ENCODE measurements at places on chromosomes 4 and X.
A peak's percentile ranks its signal among the peaks of the same experiment; 100 is the strongest.

GRCh38 chr4:1041936-1042330 is 30.5 kb downstream of the FGFRL1 start:
- no peak for DNase-seq

DNA sequence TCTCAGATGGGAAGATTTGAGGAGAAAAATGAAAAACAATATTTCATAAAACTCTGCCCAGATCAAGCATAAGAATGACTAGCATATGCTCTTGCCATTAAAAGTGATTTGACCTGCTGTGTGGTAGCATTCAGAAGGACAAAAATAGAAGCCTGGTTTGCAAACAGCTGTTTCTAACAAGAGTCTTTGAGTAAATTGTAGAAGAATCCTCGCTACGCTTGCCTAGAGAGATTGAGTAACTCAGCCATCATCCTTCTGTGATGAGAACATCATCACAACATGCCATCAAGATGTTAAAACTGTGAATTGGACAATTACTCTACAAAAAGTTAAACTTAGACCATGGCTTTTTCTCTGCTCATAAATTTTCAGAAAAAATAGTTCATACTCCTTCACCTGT is 168.9 kb upstream of the PUDP start:
- DNase-seq, result peak; percentile 54

GRCh38 chrX:31178064-31178768 is 106.4 kb upstream of the FTHL17 start:
- DNase-seq, result no peak

DNA sequence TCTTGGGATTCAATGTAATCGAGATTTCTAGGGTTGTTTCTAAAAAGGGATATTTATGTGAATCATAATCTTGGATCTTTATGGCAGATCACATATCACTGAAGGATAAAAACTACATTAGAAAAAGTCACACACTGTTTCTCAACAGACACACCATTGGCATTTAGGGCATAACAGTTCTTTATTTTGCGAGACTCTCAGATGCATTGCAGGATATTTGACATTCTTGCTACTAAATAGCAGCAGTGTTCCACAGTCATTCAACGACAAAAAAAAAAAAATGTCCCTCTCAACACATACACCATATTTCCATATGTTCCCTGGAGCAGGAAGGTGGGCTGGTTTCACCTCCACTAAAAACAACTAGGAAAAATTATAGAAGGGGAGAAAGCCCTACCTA is 243.4 kb upstream of the PCDH18 start:
- DNase-seq, result no peak

GRCh38 chr4:81905971-81906370 is 434.3 kb upstream of the RASGEF1B start:
- no peak for DNase-seq

GRCh38 chr4:6221851-6222760 is 21.8 kb upstream of the JAKMIP1 start:
- no peak for DNase-seq

- no peak for DNase-seq
Observed at GRCh38 chr4:57078685-57079521, 31.3 kb downstream of the IGFBP7 start.

- no peak for DNase-seq
Observed at GRCh38 chr4:173332021-173332487, 2.1 kb downstream of the HMGB2 start.

DNA sequence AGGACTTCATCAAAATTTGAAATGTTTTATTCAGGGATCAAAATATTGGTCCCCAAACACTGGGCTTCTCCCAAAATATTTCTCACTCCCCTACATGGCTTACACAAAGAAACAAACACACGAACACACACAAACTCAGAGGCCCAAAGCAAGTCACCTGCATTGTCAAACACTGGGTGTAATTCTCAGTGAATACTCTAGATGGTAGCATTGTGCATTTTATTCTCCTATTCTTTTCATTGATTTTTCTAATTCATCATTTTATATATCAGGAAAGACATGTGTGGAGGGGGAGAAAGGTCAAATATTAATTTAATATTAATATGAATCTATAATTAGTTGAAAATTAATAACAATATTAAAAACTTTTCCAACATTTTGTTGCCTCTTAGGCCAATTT is 72.3 kb upstream of the TNMD start:
- DNase-seq, result no peak

GRCh38 chrX:72105436-72105835 is 26.3 kb downstream of the RTL5 start:
- DNase-seq, result no peak

- no peak for DNase-seq
Observed at GRCh38 chr4:116949856-116950255, 135.5 kb downstream of the TRAM1L1 start.

- DNase-seq, result no peak
Observed at GRCh38 chrX:119407681-119408080, 8.5 kb downstream of the SLC25A43 start.

GRCh38 chr4:102667001-102667400 is 93.8 kb downstream of the MANBA start:
- DNase-seq, result no peak

- DNase-seq, result peak; percentile 93
Observed at GRCh38 chr4:169337510-169337909, 66.8 kb upstream of the SH3RF1 start.

GRCh38 chrX:115021121-115021520 is 3.7 kb upstream of the IL13RA2 start:
- no peak for DNase-seq

- DNase-seq, result no peak
Observed at GRCh38 chr4:10694151-10694827, 9.7 kb upstream of the CLNK start.

DNA sequence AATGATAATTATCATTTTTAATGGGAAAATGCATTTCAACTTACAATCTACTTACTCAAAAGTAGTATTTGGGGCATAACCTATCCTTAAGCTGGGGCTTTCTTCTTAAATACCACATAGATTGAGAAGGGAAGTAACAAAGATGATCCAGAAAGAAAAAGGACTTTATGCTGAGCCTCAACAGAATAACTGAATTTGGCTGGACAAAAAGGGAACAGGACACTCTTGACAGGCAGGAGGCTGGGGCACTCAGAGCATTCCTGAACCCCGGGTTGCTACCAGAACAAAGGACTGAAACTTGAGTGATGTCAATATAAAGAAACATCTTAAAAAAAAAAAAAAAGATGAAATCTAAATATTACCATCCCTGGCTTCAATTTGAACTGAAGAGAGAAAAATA is 23.9 kb downstream of the RELL1 start:
- DNase-seq, result no peak

DNA sequence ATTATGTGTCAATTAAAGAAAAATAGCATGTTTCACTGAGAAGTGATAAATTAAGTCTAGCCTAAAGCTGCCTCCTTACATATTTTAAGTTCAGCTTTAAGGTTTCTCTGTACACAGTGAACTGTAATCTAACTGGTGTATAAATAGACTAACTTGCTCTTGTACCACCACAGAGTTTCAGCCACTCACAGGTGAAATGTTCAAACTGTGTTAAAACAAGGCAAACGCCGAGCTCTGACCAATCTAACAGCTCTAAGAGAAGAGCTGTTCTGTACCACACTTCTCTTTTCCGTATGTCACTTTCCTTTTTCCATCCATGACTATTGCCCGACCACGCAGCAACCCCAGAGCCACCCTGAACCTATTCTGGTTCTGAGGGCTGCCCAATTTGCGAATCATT is 64.5 kb downstream of the DCHS2 start:
- no peak for DNase-seq

GRCh38 chrX:9352694-9353411 is 112.0 kb upstream of the TBL1X start:
- DNase-seq, result peak; percentile 63

DNA sequence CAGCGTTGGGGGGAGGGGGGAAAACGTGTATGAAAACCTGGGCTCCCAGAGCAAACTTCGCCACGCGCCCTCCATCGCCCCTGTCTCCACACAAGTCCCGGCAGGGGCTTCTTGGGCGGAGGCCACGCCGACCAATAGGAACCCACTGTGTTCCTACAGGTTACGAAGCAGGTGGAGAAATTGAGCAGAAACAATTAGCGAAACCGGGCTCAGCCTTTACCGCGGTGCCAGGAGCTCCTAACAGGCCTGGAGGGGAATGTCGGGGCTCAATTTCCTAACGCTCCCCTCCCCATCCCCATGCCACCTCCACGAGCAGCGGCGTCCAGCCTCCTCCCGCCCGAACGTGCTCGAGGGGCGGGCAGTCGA is 589 bp upstream of the KIT start:
- no peak for DNase-seq

GRCh38 chr4:10173754-10174749 is 57.5 kb upstream of the WDR1 start:
- DNase-seq, result no peak

DNA sequence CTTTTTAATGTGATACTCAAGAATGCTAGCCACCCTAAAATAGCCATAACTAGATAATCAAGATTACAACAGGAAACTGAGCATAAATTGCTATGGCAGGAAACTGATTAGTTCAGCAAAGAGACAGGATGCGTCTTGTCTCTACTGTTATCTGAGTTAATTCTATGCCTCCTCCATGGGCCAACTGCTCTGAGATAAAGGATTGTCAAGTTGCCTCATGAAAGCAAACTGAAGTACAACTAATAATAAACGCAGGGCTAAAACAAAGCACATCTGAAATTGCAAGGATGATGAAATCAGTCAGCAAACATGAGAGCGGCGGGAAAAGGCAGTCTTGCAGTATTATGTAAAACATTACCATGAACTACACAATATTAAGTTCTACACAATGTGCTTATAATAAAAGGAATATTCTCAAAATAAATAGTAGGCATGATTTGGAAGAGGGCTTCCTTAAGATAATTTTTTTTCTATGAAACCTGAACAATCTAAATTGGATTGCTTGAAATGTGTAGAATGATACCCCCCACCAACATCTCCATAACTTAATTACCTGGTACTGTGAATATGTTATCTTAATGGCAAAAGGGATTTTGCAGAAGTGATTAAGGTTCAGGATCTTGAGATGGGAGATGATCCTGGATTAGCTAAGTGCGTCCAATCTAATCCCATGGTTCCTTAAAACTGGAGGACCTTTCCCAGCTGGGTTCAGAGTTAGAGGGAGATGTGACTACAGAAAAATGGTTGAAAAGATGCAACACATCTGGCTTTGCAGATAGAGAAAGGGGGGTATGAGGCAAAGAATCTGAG is 65.9 kb downstream of the ANTXR2 start:
- DNase-seq, result no peak

DNA sequence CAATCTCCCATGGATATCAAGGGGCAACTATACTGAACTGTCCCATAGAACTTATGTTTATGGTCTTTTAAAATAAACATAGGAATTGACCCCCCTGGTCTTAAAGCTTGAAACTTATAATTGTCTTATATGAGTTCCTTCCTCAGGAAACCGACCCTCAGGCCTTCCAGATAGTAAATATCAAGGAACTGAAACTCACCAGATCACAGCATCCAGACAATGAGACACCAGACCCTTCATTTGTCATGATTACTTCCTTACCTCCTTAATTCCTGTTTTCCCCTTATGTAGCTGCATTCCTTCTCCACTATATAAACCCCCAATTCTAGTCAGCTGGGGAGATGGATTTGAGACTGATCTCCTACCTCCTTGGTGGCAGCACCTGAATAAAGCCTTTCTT is 94.8 kb upstream of the GRPR start:
- no peak for DNase-seq

- DNase-seq, result no peak
Observed at GRCh38 chrX:40327085-40327484, 229.3 kb upstream of the BCOR start.

GRCh38 chr4:94758141-94758699 is 465 bp downstream of the BMPR1B start:
- no peak for DNase-seq

- DNase-seq, result no peak
Observed at GRCh38 chrX:131677655-131678628, 134.1 kb downstream of the OR13H1 start.

GRCh38 chr4:13403833-13404232 is 80.3 kb downstream of the RAB28 start:
- DNase-seq, result no peak

DNA sequence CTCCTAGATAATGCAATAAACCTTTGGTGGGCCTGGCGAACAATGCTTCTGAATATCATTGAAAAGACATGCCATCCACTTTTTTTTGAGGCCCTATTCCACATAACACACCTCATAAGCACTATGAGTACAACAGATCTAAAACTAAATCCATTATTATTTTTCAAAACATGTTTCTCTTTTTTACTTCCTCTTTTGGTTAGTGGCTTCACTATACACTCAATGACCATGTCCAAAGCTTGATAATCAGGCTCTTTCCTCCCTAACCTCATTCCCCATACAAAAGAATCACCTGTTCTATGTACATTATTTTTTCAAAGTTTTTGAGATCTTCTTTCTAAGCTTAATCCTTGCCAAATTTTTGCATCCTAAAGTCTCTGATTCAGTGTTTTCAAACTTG is 20.4 kb upstream of the NPY2R start:
- no peak for DNase-seq

- peak; percentile 37 for DNase-seq
Observed at GRCh38 chrX:130079824-130080406, 30.4 kb downstream of the ELF4 start.

DNA sequence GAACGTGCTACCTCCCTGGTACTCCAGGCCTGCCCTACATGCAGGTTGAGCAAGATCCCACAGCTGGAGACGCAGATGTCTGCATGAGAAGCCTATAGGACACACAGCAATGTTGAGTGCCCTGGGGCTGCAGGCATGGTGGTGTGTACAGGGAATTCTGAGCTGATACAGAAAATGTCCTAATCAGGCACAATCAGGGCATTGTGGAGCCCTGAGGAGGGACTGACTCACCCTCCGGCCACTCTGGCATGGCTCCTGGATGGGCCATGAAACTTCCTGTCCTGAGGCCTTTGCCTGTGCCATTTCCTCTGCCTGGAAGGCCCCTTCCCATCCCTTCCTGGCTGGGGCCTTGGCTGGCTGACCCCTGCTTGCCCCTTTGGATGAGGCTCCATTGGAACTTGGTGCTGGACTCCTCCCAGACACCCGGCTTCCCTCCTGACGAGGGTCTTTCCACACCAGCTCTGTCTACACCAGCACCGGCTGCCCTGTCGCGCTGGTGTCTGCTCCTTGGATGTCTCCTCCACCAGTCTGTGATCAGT is 16.7 kb upstream of the AFAP1 start:
- no peak for DNase-seq

DNA sequence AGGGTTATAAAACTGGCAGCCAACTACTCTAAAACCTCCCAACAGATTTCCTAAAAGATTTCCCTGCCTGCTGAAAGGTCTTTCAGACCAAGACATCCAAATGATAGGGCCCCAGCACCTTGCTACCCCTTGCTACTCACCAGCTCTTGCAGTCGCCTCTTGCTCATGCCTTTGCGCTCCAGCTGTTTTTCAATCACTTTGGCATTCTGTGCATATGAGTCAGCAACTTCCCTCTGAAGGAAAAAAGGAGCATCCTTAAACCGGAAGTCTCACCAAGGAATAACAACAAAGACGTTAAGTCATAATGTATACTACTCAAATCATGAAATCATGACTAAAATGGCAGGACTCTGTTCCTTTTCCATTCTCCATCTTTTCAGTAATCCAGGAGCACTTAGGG is 24.0 kb downstream of the STEEP1 start:
- peak; percentile 33 for DNase-seq

- no peak for DNase-seq
Observed at GRCh38 chr4:86043755-86044592, 315.9 kb downstream of the MAPK10 start.

GRCh38 chrX:115360220-115360781 is 70.8 kb downstream of the LUZP4 start:
- no peak for DNase-seq

GRCh38 chrX:72121383-72121782 is 10.3 kb downstream of the RTL5 start:
- DNase-seq, result peak; percentile 20
